MG63 (cell line): ENCODE measurements at places on chromosomes 12 and 14. TPM values are rescaled to one million over a fixed set of nuclear protein-coding genes. Genes with fewer than 3 reads are reported as not detected.

- DNase-seq, result no peak
Measured at GRCh38 chr12:106107566-106107965, 31.2 kb downstream of the NUAK1 start.

GRCh38 chr12:26119391-26119989 lies 5.3 kb downstream of the BHLHE41 start:
- DNase-seq, result no peak

GRCh38 chr12:124388038-124388671 lies 93.3 kb downstream of the RFLNA start:
- no peak for DNase-seq

DNA sequence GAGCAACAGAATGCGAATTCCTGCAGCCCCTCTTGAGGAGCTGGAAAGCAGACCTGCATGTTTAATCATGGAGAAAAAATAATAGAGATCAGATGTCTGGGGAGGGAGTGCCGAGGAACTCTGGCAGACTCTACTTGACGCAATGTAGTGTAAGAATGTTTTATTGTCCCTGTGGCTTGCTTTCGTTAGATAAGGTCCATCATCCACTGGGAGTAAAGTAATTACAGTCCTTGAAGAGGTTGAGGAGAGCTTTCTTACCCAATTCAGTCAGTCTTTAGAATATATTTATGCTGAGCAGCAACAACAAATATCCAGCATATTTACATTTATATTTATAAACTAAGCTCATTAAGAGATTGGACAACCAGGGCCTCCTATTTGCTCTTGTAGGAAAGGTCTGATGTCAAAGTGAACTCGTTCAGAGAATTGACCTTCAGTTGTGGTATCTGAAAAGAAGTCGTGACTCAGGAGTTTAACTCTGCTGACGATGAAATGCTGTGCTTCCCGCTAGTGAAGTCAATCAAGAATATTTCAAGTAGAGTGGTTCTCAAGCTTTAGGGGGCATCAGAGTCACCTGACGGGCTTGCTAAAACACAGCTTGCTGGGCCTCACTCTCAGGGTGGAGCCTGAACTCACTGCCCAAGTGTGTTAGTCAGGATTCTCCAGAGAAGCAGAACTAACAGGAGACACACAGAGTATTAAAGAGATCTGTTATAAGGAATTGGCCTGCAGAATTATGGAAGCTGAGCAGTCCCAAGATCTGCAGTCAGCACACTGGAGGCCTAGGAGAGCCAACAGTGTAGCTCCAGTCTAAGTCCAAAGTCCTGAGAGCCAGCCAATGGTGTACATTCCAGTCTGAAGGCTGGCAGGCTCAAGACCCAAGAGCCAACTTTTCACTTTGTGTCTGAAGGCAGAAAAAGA lies 139.3 kb upstream of the LMNTD1 start:
- DNase-seq, result no peak

GRCh38 chr12:59298296-59298695 lies 297.5 kb upstream of the SLC16A7 start:
- DNase-seq, result no peak

GRCh38 chr14:101956179-101956885 lies 8.0 kb upstream of the DYNC1H1 start:
- DNase-seq, result no peak

GRCh38 chr14:23115039-23115731 lies 3.9 kb downstream of the CEBPE start:
- peak; percentile 90 for DNase-seq

GRCh38 chr14:99875421-99875820 lies 82.2 kb downstream of the EML1 start:
- no peak for DNase-seq

Gene MMP17
- total RNA-seq, result 10.4 and 10.8 TPM in 2 replicates

Gene LRRK2
- total RNA-seq, result 0.76 and 2.3 TPM in 2 replicates

Gene EML1
- total RNA-seq, result 9.7 and 11.8 TPM in 2 replicates

Gene ANKS1B
- total RNA-seq, result 0.10 TPM in 1 of 2 replicates, not detected in the other

Gene C12orf50
- total RNA-seq, result not detected in 2 replicates
